AML-193 (cell line): ENCODE measurements at places on chromosomes 16 and 17.

GRCh38 chr17:54235571-54235970 is 412.8 kb downstream of the KIF2B start:
- DNase-seq: no peak

DNA sequence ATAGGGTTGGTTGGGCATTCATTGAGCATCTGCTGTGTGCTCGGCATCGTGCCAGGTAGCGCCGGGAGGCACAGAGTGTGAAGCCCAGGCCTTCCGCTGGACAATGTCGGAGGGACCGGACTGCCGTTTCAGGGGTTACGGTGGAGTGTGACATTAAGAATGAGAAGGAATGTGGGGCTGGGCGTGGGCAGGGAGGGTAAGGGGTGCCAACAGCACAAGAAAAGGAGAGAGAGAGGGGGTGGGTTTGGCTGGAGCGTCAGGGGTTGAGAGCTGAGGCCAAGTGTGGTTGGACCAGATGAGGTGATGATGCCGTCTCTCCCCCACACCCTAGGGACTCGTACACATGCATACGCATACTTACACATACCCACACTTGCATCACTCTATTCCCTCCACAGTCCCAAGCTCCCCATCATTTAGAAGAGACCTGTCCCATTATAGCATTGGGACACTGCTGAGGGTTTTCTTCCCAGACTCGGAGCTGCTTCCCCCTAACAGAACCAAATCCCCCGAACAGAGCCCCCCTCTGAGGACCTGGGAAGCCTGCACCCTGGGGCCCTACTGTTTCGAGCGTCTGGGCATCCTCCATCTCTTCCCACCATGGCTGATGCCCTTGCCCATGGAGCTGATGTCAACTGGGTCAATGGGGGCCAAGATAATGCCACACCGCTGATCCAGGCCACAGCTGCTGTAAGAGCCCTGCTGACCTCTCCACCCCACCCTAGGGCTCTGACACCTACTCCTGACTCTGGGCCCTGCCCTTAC is 3.3 kb upstream of the KCTD11 start:
- DNase-seq: no peak

- DNase-seq: no peak
Measured at GRCh38 chr16:24975428-24975889, 39.7 kb downstream of the ARHGAP17 start.

- DNase-seq: no peak
Measured at GRCh38 chr16:82177555-82177954, 7.5 kb upstream of the MPHOSPH6 start.

DNA sequence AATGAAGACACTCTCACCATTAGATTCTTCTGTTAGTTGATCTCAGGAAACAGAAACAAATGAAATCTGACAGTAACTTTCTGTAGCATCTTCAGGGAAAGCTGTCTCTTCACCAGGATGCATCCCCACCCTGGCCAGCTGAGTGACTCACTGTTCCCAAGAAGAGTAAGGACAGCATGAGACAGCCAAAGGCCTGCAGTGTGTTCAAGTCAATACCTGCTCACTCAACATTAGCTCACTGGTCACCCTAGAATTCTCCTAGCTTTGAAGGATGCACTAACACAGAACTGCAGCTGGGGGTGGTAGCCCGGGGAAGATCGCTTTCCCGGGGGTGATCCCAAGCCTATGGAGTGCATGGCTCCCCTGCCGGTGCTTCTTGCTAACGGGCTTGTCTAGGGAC is 28.2 kb upstream of the CLEC18B start:
- DNase-seq: no peak

- no peak for DNase-seq
Measured at GRCh38 chr16:54446639-54447038, 160.1 kb upstream of the IRX3 start.

DNA sequence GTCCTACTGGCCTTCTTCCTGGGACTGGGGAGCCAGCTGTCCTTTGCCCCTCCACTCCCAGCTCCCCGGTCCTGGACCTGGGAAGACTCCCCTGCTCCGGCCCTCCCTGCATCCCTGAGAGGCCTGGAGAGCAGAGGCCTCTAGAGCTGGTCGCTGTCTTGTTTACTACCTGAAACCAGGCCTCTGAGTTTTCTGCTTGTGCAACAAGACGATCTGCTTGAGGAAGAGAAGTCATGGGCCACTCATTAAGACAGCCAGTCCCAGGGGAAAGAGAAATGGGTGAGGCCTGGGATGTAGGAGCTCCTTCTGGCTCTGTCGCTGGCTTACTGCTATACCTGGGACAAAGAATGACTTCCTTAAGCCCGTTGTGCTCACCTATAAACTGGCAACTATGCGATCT is 29.8 kb upstream of the GPRC5C start:
- no peak for DNase-seq

GRCh38 chr16:85539084-85539483 is 74.0 kb upstream of the GSE1 start:
- no peak for DNase-seq

DNA sequence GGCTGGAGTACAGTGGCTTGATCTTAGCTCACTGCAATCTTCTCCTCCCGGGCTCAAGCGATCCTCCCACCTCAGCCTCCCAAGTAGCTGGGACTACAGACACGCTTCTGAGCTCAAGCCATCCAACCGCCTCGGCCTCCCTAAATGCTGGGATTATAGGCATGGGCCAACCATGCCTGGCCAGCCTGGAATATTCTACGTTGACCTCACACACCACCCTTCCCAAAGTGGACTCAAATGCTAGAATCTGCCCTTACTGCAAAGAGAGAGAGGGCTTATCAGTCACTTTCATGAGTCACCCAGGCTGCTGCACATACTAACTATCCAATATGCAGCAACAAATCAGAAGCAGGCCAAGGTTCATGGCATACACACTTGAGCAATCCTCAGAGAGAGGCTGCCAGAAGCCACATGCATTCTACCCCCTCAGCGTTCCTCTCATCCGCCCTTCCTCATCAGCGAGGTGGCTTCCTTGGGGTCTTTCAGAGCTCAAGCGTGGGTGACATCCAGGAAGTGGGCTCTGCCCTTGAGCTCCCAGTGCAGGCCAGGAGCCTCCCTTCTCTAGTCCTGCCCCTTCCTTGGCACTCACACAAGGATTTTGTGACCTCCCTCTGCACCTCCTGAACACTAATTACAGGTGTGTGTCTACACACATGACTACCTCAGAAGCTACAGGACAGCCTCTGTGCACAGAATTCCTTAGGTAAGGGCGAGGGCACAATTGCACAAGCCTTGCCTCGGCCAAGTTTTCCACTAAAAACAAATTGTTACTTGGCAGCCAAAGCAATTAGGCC is 24.8 kb upstream of the SIAH1 start:
- DNase-seq: no peak

DNA sequence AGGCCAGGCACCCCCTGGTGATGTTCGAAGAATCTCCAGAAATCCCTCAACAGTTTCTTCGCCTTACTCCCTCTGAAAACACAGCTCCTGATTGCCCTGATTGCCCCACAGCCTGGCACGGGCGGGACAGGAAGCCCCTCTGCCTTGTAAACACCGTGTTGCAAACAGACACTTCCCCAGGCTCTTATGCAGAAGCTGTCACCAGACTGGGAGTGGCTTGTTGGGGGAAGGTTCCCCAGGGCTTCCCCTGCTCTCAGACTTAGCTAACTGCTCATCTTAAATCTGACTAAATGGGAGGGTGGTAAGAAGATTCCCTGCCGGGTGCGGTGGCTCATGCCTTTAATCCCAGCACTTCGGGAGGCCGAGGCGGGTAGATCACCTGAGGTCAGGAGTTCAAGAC is 11.2 kb downstream of the PIK3R5 start:
- peak; percentile 80 for DNase-seq

DNA sequence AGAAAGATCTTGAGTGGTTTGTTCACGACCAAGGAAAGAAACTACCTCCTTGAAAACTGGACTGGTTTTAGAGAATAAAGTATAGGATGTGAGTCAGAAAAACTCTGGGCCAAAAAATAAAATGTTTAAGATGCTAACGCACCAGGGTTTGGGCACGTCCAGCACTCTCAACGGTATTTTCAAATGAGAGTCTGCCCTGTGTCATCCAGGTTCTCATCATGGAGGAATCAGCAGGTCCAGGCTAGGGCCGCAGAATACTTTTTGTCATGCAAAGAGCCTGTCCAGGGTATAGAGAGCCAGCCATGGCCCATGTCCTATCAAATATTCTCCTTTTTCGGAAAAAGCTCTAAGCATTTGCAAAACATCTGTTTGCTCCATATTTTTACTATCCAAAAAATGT is 2.4 kb downstream of the NXN start:
- DNase-seq: no peak

- DNase-seq: no peak
Measured at GRCh38 chr17:40916366-40916765, 21.1 kb downstream of the KRT23 start.

DNA sequence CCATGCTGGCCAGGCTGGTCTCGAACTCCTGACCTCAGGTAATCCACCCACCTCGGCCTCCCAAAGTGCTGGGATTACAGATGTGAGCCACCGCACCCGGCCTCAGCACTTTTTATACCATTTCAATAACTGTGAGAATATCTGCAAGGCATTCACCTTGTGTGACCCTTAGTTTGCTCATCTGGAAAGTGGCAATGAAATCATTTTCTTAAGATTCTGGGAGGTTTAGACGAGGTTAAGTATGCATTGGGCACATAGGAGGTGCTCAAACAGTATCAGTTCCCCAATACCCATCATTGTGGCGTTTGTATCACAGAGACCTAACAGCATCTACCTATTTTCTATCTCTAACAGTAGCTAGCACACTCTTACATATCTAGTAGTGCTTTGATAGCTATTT is 481.9 kb upstream of the ERCC4 start:
- DNase-seq: no peak

- DNase-seq: no peak
Measured at GRCh38 chr16:85019659-85020245, 7.8 kb upstream of the KIAA0513 start.

DNA sequence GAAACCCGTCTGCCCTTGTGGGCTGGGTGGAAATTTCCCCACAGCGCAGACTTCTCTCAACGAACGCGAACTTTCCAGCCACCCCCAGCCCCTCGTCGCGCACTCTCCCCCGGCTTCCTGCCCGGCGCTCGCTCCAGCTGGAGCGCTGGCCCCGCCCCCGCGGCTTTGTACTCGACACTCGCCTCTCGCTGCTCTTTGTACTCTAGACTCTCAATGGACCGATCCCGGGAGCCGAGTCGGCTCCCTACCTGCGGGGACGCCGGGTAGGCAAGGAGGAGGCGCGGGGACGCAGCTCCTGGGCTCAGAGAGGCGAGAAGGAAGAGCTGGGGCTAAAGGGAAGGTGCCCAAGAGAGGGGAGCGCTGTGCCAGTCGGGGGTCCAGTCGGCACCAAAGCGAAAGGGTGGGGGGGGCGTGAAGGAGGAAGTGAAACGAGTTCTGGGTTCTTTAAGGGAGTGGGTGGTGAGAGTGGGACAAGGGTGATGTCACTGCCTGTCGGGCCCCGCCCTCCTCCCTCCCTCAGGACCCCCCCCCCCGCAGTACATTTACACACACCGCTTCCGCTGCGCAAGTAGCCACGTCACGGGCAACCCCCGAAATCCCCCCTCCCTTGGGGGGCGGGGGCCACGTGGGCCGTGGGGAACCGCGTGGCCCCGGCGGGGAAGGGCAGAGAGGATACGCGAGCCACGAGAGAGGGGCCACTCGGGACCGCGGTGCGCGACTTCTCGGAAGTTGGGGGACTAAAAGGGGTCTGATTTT is 9.7 kb downstream of the KDM6B start:
- DNase-seq: no peak

DNA sequence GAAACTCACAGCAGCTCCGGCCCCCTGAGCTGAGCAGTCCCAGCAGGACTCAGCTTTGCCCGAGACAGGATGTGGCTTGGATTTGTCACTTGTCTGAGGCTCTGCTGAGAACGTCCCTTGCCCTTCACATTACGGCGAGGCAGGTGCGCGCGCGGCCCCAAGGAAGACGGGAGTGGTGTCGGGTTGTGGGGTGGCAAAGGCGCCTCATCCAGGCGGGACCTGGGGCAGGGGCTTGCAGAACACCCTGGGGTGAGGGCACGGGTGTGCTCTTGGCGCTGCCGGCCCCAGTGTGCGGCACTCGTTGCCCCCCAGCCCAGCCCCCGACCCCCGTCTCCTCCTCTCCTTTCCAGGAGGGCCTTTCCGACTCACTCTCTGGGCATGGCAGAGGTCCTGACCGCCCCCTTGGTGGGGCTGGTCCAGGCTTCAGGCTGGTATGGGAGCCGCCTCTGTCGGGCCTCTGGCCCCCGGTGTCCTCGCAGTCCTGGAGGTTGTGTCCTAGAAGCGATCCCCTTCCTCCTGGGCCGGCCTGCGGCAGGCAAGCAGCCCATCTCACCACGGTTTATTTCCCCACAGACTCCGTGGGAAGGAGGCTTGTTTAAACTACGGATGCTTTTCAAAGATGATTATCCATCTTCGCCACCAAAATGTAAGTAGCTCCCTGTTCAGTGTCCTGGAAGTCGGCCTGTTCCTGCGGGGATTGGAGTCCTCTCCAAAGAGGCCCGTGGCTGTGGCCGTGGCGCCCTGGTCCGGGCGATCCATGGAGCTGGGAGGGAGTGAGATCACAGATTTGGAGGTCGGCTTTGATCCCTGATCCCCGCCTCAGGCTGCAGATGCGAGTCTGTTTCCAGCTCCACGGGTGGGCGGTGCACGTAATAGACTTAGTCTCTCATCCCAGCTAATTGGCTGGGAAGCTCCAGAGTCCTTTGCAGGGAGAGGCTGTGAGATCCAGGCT is 5.9 kb downstream of the UBE2I start:
- DNase-seq: no peak

DNA sequence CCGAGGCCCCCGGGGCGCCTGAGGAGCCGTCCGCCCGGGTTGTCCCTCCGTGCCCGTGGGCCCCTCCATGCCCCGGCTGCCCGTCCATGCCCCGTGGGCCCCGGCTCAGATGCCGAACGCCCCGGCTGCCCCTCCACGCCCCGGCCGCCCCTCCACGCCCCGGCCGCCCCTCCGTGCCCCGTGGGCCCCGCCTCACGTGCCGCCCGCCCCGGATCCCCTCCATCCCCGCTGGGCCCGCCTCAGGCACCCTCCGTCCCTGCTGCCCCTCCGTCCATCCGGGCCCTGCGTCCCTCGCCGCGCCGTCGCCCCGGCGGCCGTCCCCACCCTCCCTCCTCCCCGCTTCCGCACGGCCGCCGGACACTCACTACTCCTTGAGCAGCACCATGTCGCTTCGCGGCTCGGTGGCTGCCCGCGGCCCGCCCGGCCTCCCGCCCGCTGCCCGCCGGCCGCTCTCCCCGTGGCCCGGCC is 382 bp downstream of the PITPNA start:
- no peak for DNase-seq

DNA sequence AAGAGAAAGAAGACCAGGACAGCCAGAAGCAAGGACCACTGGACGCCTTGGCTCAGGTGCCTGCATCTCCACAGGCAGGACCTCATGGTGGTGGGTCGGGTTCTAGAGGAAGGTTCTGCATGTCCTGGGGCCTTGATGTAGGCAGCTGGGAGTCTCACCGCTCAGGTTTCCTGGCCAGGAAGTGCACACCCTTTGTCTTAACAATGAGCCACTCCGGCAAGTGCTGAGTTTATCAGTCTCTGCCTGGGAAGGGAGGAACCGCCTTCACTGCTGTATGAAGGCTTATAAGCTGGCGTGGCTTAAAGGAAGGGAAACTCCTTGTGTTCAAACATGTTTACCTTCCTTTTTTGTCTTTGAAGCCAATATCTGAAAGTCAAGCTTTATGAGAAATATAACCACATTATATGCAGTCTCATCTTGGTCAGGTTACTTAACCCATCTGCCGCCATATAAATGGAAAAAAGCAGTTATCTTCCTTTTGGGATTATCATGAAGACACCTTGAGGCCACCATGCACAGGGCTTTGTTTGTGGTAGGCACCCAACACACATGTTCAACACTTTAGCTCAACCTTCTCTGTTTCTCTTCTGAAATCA is at the start of gene ST6GALNAC1:
TSS of gene ST6GALNAC1 (minus strand) at position 205 of the 596 bp plus-strand sequence. CDS start at position 86, 119 bp downstream.
- no peak for DNase-seq

GRCh38 chr16:14241631-14242030 is 170.5 kb downstream of the MRTFB start:
- no peak for DNase-seq

GRCh38 chr16:88540346-88540977 is 29.7 kb upstream of the ZC3H18 start:
- no peak for DNase-seq
